Left ventricle myocardium superior (tissue), 1 donor: ENCODE measurements at places on chromosomes 1 and 21. TPM values are rescaled to one million over a fixed set of nuclear protein-coding genes. Genes with fewer than 3 reads are reported as not detected.

ADGRL4 gene
- 21.2 TPM for total RNA-seq

- DNase-seq = no peak
Measured at GRCh38 chr21:35091496-35091895, 42.4 kb upstream of the RUNX1 start.

GRCh38 chr21:44407493-44407892 lies 47.8 kb upstream of the LRRC3 start:
- no peak for DNase-seq

DNA sequence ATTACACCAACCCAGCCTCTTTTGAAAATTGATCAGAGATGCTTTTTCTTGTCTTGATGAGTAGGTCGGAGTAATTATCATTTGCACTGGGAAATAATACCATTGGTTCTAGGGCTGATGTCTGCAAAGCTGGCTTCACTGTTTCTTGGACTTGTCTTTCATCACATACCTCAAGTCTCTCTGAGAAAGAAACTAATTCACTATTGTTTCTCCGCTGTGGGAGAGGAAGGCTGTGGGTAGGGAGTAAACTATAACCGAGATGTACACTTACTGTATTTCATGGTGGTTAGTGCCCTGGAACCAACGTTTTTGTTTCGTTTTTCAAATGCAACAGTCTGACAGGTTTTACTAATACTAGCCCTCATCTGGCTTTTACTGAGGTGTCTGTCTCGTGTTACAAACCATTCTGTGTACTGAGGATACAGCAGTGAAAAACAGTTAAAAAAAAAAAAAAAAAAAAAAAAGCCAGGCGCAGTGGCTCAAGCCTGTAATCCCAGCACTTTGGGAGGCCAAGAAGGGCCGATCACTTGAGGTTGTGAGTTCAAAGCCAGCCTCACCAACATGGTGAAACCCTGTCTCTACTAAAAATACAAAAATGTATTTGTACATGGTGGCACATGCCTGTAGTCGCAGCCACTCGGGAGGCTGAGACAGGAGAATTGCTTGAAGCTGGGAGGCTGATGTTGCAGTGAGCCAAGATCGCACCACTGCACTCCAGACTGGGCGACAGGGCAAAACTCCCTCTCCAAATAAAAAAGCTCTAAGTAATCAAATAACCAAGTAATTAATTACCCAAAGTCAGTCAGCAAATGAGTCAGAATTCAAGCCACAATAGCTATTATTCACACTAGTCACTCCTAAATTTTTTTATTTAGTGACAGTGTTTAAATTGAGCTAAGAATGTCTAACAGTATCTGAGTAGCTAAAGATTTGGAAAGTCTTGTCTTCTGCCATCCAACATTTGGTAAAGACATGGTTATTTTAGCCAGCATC lies 23.3 kb downstream of the TOMM20 start:
- DNase-seq = no peak

- no peak for DNase-seq
Measured at GRCh38 chr1:219076326-219076937, 97.2 kb upstream of the LYPLAL1 start.

- DNase-seq = no peak
Measured at GRCh38 chr1:184457500-184457899, 70.7 kb downstream of the C1orf21 start.
